Nephron progenitor cell (in vitro differentiated cells): ENCODE measurements at places on chromosomes 4 and X.

DNA sequence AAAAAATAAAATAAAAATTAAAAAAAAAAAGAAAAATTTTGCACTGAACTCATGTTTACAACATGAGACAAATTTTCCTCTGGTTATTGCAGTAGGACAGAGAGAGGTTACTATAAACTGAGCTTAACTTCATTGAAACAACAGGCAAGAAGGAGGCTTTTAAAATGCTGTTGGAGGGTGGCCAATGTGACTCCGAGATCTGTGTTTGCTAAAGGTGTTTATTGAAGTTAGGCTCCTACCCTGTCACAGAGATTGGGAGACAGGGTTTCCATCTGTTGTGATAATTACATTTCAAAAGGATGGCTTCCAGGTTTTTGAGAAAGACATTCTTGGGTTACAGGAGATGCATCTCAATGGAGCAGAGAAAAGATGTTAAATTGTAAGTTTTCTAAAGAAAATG is 370.5 kb upstream of the HS3ST1 start:
- DNase-seq: no peak

DNA sequence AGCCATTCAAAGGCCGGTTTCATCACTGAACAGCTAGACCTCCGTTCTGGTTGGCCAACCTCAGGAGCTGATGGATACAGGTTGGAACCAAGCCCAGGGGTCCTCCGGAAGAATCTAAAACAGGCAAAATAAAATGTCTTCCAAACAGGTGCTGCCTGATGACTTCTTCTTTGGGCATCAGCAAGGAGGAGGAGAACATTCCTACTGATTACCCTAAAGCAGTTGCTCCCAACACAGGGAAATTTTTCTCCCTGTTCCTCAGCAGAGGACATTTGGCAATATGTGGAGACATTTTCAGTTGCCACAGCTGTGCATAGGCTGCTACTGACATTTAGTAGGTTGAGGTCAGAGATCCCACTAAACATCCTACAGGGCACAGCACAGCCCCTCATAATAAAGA is 319.3 kb upstream of the PPARGC1A start:
- DNase-seq: no peak

GRCh38 chr4:154516318-154517029 is 24.9 kb upstream of the DCHS2 start:
- no peak for DNase-seq

DNA sequence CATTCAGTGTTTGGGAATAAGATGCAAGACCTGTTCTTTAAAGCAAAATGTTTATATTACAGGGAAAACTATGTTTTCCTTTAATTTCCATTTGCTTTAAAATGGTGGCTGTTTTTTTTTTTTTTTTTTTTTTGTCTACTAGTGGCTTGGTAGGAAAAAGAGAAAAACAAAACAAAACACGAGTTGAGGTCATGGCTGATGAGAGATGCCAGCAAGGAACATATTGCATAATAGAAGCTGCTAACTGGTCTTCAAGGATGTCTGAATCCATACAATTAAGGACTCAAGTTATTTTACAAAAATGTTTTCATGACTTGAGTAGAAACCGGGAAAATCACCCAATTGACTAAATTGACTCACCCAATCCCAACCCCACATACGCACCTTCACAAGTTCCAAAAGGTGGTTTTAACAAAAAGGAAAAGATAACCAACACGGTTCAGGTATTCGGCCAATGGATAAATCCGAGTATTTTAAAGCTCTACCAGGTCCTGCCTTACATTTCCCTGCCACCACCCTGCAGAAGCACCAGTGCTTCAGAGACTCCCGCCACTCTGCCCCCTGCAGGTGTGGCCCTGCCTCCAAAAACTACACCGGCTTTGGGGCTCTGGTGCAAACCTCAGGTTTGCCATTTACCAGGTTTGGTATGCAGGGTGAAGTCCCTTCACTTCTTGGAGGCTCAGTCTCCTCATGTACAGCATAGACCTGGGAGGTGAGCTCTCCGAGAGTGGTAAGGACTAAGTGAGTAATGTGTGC is 27.1 kb downstream of the PIR start:
- DNase-seq: no peak

DNA sequence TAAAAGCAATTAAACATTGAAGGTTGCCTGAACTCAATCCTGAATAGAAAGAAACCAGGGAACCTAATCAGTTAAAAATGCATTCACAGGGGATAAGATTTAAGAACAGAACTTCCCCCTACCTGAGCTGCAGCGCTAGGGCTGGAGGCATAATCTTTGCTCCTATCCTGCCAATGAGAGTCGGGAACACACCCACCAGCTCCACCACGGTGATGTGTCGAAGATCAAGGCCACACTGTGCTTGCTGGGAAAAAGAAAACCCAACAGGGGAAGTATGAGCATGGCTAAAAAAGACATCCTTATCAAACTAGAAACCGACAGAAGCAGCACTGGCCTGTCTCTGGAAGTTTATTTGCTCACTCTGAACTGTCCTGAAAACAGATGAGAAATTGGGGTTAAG is 66.3 kb downstream of the SRPX start:
- DNase-seq: no peak

DNA sequence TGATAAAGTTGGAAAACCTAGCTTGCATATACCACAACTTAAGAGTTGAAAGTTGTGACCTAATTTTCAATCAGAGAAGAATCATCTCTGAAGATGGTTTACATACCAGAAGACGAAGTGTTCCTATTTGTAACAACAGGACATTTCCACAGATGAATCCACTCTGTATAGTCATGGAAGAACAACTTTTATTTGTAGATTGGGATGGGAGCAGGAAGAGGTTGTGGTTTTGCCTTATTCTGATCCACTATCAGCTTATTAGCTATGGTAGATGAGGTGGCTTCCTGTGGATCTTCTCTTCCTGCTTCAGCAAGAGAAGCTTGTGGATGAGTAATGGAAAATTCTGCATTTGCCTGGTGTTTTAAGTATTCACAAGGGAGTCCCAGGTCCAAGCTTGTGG is 18.6 kb upstream of the SUPT20HL1 start:
- DNase-seq: no peak

- no peak for DNase-seq
These were observed 151.4 kb downstream of the CPEB2 start for GRCh38 chr4:15153662-15154061.

- no peak for DNase-seq
These were observed 231.4 kb downstream of the VEGFC start for GRCh38 chr4:176561368-176561767.
